ENCODE measurements at places on chromosomes 11 and 22.
A peak's percentile ranks its signal among the peaks of the same experiment; 100 is the strongest.

- peak; percentile 83 for DNase-seq
These were observed 94.9 kb downstream of the MICAL2 start for GRCh38 chr11:12205330-12205729.

DNA sequence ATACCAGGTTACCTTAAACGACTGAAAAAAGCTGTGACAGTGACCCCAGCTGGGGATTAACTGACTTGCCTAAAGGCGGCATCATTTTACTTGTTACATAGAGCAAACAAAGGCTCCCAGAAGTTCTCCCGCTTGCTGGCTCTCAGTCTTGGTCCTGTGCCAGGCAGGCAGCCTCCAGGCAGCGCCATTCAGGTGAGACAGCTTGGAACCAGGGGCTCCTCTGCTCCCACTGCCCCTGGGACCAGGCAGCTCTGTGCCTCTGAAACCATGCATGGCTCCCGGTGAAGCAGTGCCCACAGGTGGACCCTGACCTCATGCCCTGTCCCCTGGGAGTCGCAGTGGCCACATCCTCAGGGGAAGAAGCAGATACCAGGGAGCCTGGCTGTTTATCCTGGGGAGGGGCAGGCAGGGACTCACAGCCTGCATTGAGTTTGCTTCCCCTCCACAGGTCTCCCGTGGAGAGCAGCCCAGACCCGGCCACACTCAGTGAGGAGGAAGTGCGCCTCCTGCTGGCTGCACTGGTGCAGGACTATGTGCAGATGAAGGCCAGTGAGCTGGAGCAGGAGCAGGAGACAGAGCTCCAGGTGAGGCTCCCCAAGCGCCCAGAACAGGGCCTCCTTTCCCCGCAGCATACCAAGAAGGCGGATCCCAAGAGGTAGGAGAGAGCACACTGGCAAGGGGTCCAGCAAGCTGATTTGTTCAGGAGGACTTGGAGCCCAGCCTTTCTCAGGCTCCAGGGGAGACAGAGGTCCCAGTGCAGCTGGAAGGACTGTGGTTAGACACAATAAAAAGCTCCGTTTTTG, 15.6 kb upstream of the CYP2R1 start:
- peak; percentile 39 for DNase-seq

GRCh38 chr11:12148466-12148865, 38.1 kb downstream of the MICAL2 start:
- DNase-seq, result no peak

GRCh38 chr11:10329935-10330334, 25.1 kb downstream of the ADM start:
- peak; percentile 93 for DNase-seq

GRCh38 chr11:81899156-81899555, 834.5 kb downstream of the FAM181B start:
- DNase-seq, result no peak

DNA sequence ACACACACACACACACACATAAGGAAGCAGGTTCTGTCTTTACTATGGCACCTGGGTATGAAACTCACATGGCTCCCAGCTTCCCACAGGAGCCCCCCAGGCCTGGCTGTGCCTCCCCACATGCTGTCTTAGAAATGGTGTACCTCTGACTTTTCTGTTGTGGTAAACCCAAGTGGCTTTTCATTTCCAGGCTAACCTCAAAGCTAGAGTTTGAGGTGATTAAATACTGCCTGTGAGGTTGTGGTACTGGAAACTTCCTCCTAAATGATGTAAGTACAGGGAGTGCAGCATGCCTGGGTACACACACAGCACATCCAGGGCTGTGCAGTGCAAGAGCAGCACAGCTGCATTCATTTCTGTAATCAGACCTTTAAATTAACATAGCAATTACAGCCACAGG, 34.4 kb downstream of the ME3 start:
- DNase-seq, result no peak
